ENCODE measurements at places on chromosomes 2 and 18.

DNA sequence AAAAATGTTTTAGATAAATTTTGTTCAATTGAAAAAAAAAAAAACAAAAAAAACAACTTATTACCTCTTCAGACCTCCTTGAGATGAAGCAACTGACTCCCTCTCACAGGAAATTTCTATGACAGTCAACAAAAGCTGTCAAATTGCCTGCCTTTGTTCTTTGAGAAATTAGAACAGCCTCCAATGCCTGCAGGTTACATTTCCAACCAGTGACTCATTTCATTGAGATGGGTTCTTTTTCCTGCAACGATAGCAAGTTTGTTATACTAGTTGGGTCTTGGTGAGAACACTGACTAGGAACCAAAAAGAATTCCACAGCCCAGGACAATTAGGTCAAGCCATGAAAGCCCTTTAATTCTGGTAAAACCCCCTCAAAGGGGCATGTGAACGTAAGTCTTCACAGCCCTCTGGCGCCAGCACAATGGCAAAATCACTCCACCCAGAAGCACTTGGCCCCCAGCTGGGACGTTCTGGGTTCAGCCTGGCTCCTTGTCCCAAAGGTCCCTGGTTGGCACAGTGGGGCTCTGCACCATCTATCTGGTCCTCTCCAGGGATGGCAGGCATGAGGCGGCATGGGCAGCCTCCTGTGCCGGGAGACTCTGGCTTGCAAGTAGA lies 87.0 kb downstream of the SPP2 start:
- no peak for DNase-seq

DNA sequence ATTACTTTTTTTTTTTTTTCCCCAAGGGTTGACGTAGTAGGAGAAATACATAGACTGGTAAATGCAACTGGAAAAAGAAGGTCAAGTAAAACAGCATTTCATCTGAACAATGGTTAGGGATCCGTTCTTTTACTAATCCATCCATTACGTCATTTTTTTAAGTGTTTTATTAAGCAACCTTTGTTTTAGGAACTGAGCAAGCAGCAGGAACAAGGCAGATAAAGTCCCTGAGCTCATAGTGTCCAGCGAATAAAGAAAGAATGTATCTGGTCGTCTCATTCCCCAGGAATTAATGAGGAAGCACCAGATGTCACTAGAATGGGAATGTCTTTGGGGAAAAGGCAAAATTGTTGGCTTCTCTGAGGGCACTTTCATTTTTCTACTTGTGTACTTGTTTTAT lies 842.4 kb downstream of the TDRD15 start:
- DNase-seq, result no peak

DNA sequence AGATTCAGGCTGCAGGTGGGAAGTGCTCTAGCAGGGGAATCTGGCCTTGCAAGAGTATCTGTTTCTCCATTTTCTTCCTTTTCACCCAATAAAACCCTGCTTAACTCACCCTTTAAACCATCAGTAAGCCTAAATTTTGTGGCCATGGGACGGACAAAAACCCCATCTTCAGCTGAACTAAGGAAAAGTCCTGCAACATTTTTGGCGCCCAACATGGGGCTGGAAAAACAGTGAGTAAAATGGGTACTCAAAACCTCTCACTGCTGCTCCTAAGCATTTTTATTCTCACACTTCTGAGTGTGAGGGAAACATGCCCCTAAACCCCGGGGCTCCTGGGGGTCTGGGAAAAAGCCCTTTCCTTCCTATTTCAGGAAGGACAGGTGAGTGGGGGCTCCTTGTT lies 414.3 kb downstream of the ZNF804A start:
- DNase-seq, result no peak

DNA sequence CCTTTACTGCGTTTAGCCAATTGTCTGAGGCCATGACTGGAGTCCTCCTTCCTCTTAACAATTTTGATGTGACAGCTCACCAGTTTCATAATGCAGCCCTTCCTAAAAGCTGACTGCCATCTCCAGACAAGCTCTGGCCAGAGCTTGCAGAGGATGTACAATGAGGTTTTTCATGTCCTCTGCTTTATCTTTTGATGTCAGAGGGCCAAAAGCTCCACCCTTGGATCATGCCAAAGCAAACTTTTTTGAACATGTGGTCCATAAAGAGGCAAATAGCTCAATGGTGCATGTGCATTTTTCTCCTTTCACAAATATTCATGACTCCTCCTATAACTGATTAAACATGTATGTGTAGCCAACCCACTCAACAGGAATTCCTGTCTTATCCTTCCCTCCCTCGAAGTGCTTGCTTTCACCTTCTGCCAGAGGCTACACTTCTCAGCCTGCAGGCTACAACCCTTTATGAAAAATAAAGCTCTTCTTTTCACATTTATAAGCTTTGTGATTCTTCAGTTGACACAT lies 266.2 kb downstream of the FBXO15 start:
- DNase-seq, result no peak

GRCh38 chr2:176193048-176193447 lies 4.6 kb downstream of the HOXD1 start:
- DNase-seq, result no peak

DNA sequence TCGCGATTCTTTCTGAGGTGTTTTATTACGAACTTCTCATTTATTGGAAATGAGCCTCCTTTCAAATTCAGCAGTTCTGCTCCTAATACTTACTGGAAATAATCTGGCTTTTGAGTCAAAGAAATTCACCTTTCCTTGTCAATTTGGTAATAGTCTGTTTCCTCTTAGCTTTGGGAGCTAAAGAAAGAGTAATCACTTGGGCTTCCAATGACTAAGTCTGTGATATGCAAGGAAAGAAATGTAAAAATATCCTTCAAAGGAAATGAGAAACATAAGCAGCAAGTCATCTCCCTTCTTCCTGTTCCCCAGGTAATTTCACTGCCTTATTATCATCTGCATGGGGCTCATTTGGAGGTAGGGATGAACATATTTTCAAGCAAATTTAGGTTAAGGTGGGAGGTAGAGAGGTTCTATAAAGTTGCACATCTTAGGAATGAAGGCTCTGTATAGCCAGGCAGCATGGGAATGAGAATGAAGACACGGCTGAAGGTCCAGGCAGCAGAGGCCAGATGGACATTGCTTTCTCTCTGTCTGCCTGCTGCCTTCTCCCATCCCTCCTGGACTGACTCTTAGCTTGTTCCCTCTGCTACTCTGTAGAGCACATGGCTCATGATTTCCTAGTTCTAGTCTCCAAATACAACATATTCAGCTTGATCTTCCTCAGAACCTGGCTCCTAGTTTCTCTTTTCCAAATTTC lies 1.0 kb downstream of the SPP2 start:
- DNase-seq, result no peak

DNA sequence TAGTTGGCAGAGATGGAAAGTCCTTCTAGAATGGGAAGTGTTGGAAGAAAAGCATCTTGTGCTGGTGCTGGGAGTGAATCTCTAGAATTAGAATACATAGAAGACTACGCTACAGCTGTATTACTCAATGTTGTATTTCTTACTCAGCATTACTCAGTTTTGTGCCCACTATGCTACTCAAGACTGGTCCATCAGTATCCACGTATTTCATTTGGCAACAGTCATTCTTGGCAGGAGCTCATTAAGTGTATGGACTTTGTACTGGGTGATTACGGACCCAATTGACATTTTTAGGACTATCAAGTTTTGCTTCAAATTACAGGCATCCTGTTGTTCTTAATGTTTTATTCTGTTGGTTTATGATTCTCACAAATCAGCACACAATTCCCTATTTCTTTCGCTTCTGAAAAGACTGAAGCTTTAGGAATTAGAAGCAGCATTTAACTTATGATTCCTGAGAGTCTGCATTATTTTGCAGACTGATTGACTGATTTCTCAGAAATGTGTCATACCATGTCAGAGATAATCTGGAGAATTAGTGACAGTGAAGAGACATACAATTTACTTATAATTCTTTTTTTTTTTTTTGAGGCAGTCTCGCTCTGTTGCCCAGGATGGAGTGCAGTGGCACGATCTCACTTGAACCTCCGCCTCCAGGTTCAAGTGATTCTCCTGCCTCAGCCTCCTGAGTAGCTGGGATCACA lies 136.9 kb downstream of the MYO3B start:
- DNase-seq, result no peak

- DNase-seq, result no peak
Measured at GRCh38 chr18:57077786-57078552, 68.9 kb upstream of the BOD1L2 start.

DNA sequence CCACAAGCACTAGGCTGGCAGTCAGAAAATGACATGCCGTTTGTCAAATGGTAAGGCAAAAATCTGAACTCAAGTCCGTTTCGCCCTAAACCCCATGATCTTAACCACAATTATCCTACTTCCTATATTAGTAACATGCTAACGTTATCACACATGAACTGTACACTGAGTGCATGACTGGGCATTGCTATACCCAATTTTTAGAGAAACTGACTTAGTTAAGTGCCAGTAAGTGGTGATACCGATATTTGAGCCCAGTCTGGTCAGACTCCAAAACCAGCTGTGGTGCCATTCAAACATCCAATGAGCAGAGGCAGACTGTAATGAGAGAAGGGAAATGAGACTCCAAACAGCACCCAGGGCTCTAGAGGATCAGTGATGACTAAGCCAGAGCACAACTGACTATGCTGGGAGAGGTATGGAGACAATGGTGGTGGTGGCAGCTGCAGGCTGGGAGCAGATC lies 311.7 kb upstream of the PKDCC start:
- no peak for DNase-seq

DNA sequence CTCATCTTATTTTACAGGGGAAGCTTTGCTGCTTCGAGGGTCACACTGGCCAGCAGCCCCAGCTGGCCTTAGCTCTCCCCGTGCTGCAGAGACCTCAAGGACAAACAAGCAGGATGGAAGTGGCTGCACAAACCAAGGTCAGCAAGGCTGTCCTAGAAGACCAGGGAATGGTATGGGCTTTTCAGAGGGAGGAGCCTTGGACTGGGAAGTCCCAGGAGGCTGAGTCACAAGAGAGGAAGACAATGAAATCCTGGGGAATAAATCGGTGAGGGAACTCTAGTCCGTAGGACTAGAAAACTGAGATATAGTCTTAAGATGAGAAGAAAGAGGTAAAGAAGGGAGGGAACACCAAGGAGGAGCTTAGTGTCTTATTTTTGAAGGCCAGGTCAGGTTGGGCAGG lies 15.7 kb downstream of the CREG2 start:
- no peak for DNase-seq

DNA sequence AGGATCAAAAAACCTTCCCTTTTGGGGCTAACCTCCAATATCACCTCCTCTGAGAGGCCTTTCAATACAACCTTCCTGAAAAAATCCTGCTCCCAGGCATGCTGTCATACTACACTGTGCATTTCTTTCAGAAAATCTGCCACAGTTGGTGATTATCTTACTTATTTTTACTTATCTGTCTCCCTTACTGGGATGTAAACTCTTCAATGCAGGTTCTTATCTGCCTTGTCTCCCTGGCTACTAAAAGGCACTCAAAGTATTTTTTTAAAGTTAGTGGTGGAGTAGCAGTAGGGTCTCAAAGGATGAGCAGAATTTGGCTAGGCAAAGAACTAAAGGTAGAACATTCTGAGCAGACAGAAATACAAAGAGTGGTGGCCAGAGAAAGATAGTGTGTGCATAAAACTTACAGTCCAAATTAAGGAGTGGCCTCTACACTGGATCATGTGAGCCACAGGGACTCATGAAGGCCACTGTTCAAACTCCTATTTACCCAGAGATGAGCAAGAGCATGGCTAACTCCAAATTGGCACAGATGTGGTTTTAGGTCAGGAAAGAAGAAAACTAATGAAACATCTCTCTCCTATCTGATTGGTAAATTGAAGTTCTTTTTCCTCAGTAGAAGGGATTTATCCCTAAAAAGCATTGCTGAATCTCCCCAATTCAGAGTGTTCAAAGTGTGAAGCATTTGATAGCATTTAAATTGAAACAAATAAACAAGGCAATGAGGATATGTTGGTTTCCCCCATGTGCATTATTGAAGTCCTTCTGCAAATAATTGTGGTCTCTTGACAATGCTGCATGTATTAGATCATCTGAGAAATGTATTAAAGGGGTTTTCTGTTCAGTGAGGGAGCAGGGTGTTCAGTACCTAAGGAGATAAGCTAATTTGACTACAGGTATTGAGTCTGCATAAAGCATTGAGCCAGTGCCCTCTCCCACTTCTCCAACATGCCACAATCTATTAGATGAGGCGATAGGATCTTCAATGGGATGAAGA lies 285.5 kb downstream of the MREG start:
- DNase-seq, result no peak

DNA sequence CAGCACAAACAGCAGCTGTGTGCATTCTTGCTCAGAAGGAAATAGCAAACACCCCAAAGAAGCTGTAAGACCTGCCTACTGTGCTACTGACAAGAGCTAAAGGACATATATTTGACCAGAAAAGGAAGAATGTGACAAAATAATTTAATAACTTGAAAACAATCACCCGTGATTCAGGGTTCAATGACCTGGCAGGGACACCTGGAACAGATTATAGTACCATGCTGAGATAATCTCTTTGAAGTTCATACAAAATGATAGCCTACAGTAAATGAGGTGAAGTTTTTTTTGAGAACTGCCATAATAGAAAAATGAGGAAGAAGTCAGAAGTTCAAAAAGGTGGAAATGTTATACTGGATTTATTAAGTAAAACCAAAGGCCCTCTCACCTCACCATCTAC lies 324.8 kb upstream of the GULP1 start:
- no peak for DNase-seq

- no peak for DNase-seq
Measured at GRCh38 chr2:195648787-195649186, 8.2 kb upstream of the SLC39A10 start.
